ENCODE measurements at places on chromosomes 11 and 22.

DNA sequence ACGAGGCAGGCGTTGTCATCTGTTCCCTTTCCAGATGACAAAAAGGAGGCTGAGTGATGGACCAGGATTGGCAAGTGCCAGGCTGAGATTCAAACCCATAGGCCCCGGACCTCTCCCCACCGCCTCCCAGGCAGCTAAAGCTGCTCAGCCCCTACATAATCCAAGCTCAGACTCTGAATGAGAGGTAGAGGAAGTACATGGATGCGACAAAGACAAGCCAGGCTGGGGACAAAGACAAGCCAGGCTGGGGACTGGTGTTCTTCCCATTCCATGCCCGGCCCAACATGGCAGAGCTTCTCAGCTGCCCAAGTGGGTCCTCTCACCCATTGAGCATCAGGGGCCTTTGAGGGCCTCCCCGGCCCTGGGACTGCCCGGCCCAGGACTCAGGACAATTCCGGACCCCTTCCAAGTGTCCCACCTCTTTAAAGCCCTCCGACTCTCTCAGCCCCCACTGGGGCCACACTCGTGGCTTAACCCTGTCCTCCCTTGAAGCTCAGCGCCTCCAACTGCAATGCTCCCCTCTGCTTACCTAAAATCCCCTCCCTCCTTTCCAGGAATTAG, 4.8 kb downstream of the MFNG start:
- DNase-seq: no peak

GRCh38 chr11:119378851-119379465, 2.5 kb downstream of the USP2 start:
- no peak for DNase-seq

DNA sequence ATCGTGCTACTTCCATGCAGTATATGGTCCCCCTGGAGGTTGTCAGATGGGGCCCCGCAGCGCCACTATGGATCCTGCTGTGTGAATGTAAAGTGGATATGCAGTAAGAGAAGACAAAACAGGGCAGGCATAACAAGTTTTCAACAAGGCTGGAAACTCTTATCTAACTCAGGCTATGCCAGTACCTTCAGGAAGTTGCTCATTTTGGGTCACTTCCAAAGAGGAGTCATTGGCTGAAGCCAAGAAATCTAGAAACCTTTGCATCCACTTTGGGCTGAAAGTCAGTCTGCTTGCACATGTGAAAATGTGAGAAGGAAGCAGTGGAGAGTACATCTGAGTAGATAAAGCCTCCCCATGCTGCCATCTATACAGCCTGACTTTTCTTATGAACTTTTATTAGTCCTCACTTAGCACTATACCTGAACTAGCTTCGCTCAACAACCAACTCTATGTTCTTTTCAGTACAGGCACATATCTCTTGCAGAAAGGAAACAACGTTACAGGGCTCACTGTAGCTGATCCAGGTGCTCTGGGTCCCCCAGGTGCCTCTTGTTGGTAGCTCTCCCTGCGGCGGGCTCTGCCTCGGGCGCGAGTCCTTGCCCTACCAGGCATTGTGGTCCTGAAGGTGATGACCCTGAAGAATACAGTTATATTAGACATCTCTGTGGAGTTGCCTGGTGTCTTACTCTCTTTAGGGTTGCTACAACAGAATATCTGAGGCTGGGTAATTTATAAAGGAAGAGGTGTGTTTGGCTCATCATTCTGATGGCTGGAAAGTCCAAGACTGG, 12.4 kb downstream of the PIWIL3 start:
- no peak for DNase-seq

- DNase-seq: no peak
These were observed 2.8 kb downstream of the NHERF4 start for GRCh38 chr11:119188067-119188466.

- DNase-seq: no peak
These were observed 10.2 kb upstream of the P4HA3 start for GRCh38 chr11:74321487-74322188.
